ENCODE measurements at places on chromosomes 7 and 10.

GRCh38 chr7:108001764-108002725 lies 916 bp downstream of the LAMB1 start:
- no peak for DNase-seq

GRCh38 chr7:116403265-116403664 lies 96.3 kb upstream of the CAV2 start:
- no peak for DNase-seq

DNA sequence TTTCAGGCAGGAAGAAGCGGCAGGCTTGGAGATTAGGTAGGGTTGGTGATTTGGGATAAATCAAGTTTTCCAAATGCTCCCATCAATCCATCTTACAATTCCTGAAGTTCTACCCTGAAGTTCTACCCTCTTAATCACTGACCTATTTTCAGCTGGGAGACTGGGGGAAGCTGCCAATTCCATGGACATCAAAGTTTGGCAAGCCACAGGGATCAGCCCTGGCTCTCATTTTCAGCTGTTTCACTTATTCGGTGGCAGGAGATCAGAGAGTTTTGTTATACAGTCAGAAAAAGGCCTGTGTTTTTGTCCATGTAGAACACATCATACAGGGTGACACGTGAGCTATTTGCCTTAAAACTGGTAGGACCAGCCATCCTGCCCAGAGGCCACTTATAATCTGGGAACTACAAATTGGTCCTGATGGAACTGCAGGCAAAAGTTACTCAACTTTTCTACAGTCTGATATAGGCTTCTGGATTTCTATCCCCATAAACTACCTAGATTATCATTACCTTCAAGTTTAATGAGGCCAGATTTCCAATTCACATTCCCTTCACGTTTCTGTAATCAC lies 112.9 kb upstream of the ZNF746 start:
- DNase-seq: no peak

DNA sequence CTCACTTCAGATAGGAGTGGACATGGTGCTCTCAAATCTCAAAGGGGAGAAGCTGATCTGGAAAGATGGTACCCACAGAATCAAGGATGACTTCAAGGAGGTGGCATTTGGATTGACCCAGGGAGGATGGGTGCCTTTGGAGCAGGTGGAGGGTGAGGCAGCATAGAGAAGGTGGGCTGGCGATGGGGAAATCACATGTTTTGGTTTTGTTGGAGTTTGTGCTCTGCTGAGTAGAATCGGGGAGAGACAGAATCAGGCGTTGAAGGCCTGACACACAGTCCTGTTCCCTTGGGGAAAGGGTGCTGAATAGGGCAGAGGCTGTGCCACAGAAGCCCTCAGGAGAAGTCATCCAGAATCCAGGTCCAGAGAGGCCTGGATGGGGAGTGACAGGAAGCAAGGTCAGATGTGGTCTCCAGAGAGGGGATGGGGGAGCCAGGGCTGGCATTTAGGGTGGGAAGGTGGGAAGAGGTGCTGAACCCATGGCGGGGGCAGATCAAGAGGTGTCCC lies 291.1 kb downstream of the GLRX3 start:
- DNase-seq: no peak

DNA sequence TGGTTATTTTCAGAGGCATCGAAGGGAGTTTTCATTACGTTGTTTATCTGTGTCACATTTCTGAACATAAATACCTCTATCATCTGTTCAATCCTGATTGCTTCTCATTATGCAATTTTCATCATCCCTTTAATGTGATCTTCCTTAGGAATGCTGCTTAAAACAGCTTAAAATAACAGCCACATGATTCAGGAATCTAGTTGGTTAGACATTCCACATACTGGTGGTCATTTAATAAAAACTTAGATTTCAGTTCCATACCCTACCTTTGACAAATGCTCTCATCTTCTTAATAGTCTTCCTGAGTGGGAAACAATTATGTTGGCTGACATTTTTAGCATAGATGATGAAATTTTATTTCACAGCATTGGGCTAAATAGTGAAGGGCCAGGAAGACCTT lies 191.3 kb upstream of the CDCA7L start:
- DNase-seq: no peak

- DNase-seq: no peak
Observed at GRCh38 chr10:50561266-50561665, 62.5 kb downstream of the SGMS1 start.

DNA sequence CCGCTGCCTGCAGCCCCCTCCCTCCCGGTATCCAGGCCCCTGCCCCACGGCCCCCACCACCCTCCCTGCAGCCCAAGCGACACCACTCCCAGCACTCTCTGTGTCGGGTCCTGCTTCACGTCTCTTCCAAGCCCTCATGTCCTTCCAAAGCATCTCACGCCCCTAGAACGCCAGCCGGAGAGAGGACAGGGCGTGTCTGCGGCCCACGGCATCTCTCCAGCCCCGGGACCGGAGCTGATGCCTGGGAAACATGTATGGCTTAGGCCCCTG lies 51.1 kb upstream of the PDGFA start:
- no peak for DNase-seq

DNA sequence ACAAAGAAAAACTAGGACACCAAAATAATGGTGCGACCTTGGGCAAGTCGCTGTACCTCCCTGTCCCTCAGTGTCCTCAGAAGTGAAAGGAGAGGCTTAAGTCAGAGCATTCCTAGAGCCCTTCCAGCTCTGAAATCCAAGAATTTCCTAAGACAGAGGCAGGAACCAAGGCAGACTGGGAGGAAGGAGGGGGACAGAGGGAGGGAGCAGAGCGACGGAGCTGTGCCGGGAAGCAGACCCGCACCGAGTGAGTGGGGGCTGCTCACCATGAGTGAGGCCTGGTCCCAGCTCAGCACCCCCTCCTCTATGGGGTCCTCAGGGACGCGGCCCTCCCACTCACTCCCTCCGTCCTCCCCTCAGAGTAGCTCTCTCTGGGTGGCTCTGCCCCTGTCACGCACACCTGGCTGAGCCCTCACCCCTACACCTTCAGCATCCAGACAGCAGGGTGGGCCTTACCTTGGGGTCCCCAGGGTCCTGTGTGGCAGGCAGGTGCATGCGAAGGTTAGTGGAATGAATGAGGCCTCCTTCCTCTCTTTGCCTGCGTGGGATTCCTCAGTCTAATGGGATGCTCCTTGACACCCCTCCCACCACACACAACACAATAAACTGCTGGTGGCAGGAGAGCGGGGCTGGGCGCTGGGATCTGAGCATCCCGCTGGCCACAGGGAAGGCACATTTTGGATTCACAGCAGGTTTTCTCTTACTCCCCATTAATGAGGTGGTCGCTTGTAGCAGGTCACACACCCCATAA lies 4.6 kb upstream of the SMARCD3 start:
- DNase-seq: no peak

GRCh38 chr10:8052341-8052955 lies 2.0 kb upstream of the GATA3 start:
- no peak for DNase-seq

DNA sequence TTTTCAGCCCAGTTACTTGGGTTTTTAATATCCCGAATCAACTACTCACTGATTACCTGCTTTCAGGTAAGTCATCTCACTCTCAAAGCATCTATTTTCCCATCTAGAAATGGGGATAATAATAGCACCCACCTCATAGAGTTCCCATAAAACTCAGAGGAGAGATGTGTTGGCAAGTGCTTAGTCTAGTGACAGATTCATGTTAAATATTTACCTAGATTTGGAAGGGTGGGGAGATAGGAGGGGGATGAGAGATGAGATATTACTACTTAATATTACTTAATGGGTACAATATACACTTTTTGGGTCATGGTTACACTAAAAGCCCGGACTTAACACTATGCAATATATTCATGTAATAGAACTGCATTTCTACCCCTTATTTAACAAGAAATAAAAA lies 7.0 kb upstream of the A1CF start:
- no peak for DNase-seq

DNA sequence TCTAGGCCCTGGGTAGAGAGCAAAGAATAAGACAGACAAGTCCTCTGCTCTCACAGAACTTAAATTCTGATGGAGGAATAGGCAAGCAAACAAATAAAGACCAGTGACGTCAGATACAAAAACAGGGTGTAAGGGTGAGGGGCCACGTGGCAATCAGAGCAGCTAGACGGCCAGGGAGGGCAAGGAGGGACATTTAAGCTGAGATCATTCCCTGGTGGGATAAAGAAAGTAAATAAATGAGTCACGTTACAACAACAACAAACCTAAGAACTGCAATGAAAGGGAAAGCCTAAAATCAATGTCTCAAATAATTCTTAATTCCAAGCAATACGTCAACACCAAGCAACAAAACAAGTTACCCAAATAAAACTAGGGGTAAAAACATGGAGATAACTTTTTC lies 21.8 kb downstream of the STN1 start:
- no peak for DNase-seq

GRCh38 chr7:17944720-17945119 lies 4.4 kb upstream of the SNX13 start:
- no peak for DNase-seq

- DNase-seq: no peak
Observed at GRCh38 chr7:103660455-103661371, 214.7 kb upstream of the SLC26A5 start.

DNA sequence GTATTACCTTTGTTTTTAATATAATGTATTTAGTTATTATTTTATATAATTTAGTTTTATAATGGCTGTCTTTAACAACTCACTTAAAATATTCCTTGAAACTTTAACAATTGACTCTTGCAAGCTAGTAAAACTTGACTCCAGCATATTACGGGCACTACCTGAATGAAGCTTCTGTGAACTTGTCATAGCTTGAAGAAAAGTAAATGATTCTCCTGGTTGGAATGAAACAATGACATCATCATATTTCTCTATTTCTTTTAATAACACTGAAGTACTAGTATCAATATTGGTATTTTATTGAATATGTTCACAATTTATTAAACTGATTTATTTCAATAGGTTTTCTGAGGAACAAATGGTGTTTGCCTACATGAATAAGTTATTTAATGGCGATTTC lies 128.4 kb upstream of the PHF14 start:
- no peak for DNase-seq

GRCh38 chr10:25698638-25699037 lies 235.4 kb upstream of the MYO3A start:
- DNase-seq: no peak

DNA sequence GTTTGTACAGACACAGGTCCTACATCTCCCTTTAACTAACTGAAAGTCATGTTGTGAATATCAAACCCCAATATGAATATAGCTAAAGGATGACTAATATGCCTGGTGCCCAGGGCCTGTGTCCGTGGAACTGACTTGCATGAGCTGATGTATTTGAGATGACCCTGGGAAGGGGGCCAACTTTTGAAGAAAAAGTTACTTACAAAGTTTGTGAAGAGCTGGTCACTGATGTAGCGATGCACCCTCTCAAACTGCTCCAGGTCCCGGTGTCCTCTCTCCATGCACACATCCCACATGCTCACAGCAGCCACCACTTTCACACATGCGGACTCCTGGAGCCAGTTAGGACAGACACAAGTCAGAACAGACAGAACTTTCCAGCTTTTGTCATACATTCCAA lies 106.2 kb downstream of the ABCC2 start:
- no peak for DNase-seq

GRCh38 chr10:57168611-57169240 lies 807.7 kb upstream of the ZWINT start:
- DNase-seq: no peak

- peak; percentile 29 for DNase-seq
Observed at GRCh38 chr7:94655848-94656657, at the start of gene SGCE. Gene SGCE (minus strand): TSS chr7:94656133. CDS start chr7:94656098, 35 bp downstream.

DNA sequence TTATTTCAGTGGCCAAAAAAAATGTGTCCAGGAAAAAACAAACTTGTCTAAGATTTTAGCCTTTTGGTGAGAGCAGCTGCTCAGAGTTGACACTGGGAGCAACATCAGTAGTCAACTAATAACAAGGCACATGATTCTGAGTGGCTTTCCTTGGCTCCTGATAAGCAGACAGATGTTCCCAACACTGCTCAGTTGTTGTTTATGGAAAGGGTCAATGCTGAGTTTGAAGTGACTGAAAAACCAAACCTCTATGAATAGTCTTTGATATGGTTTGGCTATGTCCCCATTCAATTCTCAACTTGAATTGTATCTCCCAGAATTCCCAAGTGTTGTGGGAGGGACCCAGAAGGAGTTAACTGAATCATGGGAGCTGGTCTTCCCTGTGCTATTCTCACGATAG lies 12.3 kb downstream of the DYDC1 start:
- no peak for DNase-seq

DNA sequence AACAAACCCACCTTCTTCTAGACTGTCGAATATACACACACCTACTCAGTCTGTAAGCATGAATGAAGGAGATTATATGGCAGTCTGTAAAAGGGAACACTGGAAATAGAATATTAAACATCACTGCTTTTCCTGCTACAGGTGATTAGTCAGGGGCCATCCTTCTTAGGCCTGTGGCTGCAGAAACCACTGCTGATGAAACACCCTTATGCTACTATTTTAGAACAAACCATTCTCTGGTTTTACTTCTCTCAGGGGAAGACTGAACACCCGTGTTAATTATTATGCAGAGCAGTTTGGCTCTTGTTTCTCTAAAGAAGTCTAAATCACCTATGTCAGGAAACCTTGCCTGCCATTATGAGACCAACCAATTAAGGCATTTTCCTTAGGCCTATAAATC lies 351.1 kb upstream of the KLF6 start:
- DNase-seq: no peak

DNA sequence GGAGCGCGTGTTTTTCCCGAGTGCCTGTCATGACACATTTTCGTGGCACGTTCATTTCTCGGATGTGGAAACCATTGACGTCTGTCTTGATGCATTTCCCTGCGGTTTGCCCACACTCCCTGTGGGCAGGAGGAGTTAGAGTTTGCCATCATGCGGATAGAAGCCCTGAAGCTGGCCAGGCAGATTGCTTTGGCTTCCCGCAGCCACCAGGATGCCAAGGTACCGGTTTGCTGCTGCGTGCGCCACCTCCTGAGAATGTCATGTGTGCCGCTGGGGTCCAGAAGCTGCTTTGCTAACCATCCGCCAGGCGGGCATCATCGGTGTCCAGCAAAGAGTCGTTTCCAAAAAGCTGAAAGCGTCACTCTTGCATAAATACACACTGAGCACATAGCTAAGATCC lies 40.9 kb upstream of the BTBD16 start:
- DNase-seq: no peak

GRCh38 chr10:1574719-1575118 lies 162.6 kb downstream of the ADARB2 start:
- DNase-seq: no peak

DNA sequence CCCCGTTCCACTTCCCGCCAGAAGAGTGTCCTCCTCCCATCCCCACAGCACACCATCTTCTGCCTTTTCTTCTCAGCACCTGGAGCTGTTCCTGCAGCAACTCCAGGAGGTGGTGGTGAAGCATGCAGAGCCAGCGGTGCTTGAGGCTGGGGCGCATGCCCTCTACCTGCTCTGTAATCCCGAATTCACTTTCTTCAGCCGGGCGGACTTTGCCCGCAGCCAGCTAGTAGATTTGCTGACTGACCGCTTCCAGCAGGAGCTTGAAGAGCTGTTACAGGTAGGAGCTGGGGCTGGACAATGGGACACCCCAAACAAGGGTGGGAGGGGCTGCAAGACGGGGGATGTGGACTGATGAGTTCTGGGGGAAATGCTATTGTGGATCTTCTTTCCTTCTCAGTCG lies 19.1 kb upstream of the PVRIG start:
- DNase-seq: no peak
